ENCODE measurements at places on chromosomes 1 and 21.

GRCh38 chr1:243434594-243434993 is 178.8 kb downstream of the SDCCAG8 start:
- no peak for DNase-seq

- no peak for DNase-seq
These were observed 32.8 kb downstream of the ARID1A start for GRCh38 chr1:26728645-26729044.

- DNase-seq, result no peak
These were observed 11.4 kb downstream of the FAM89A start for GRCh38 chr1:231028682-231029081.

DNA sequence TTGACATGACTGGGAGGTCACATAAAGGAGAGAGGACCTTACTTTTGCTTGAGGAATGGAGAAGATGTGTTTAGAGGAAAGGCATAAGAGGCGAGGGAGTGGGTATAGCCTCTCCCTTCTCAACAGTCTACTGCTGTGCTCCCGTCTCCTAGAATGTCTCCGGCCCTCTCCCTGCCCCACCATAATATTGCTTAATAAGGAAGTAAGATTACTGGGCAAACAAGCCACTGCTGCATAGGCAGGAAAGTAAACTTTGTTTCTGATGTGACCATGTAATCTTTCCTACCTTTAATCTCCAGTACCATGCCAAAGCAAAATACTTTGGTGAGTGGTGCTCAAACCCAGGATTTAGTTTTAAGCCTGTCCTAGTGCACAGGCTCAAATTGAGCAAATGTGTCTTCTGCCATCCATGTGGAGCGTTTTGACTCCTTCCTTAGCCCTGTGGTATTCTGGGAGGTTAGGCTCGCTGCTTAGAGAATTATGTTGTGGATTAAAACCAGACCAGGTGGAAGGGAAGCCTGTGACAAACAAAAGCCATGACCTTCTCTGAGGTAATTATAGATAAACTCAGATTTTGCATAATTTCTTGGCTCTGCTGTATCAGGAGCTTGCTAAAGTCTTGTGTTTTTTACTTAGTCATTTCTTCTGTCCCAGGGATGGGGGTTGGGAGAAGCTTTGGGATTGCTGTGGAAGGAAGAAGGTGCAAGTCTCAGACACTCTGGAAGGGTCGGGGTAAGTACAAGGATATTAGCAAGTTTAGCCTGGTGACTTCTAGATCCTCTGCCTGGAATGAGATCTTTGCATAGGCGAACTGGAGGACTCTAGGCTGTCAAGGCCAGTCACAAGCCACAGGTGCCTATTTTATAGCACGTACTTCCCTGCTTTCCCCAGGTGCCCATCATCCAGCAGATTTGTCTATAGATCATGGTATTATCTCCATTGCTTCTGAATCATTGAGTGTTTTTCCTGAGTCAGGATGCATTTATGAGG is 34.5 kb upstream of the DIPK1A start:
- DNase-seq, result no peak

GRCh38 chr1:6970221-6970620 is 185.0 kb downstream of the CAMTA1 start:
- DNase-seq, result no peak

DNA sequence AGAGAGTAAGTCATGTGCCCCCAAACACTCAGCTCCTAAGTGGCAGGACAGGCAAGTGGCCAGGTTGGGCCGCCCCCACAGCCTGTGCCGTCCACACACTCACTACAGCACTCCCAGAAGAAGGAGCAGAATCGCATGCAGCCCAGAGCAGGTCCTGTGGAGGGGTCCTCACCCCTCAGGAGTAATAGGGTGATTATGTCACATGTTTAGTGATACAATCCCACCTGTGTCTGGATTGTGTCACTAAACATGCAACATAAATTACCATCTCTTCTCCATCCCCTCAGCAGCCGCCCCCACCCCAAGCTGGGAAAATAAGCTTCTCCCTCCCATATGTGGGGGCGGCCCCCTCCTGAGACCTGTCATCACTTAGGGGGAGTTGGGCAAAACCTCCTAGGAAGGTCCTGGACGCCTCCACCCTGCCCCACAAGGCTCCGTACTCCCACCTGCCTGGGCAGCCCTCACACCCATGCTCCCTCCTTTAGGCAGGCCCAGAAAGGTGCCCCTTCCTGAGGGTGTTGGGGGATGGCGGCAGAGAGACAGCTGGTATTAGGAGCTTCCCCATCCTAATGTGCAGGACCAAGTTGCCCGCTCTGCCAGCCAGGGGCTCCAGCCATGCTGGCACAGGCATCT is 56.9 kb downstream of the STUM start:
- no peak for DNase-seq

- DNase-seq, result no peak
These were observed 2.6 kb upstream of the CD2 start for GRCh38 chr1:116751621-116752020.

DNA sequence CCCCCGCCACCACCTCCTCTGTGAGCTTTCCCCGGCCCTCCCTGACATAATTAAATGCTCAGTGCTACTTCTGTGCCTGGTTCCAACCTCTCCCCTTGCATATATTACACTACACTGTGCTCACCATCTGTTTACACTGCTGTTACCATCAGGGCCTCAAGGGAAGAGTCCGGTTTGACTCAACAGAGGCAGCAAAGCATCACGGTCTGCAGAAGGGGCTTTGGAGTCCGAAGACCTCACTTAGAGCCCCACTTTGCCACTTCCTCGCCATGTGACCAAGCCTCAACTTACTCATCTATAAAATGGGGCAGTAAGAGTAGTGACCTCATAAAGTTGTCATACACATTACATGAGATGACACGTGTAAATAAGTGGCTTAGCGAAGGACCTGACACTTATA is 27.4 kb downstream of the KCNN3 start:
- no peak for DNase-seq

- DNase-seq, result no peak
These were observed 9.9 kb downstream of the GIPC2 start for GRCh38 chr1:78055565-78056132.

- no peak for DNase-seq
These were observed 66.1 kb downstream of the PLXNA2 start for GRCh38 chr1:208178091-208178529.

- no peak for DNase-seq
These were observed 69.6 kb downstream of the COLGALT2 start for GRCh38 chr1:183967914-183968313.

- no peak for DNase-seq
These were observed 15.1 kb downstream of the NRDC start for GRCh38 chr1:51863384-51863783.

DNA sequence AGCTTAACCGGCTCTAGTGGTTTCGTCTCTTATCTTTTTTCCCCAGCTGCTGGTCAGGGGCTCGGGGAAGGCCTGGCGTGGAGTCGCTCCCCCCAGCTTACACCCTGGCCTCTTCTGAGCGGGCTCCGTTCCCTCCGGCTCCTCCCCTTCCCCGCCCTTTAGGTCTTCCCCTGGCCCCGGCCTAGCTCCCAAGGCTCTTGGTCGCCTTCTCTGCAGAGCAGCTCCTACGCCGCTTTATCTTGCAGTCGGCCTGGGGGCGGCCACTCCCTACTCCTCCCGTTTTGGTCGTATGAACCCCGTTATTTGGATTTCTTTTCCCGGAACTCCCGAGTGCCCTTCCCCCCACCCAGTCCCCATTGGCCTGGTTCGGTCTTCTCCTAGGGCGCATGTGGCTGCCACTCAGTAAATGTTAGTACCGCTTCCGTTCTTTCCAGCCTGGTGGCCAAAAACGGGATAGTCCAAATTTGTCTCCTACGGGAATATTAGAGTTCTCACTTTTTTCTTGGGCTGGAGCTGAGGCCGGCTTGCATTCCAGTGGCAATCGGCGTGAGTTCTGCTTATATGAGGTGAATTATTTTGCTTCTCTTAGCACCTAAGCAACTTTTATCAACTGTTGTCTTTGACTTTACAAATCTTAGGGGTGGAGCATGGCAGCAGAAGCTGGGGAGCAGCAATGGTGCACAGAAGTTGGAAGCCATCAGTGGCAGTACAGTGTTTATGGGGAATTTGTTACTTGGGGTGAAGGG is 467 bp downstream of the THRAP3 start:
- DNase-seq, result peak; percentile 64

DNA sequence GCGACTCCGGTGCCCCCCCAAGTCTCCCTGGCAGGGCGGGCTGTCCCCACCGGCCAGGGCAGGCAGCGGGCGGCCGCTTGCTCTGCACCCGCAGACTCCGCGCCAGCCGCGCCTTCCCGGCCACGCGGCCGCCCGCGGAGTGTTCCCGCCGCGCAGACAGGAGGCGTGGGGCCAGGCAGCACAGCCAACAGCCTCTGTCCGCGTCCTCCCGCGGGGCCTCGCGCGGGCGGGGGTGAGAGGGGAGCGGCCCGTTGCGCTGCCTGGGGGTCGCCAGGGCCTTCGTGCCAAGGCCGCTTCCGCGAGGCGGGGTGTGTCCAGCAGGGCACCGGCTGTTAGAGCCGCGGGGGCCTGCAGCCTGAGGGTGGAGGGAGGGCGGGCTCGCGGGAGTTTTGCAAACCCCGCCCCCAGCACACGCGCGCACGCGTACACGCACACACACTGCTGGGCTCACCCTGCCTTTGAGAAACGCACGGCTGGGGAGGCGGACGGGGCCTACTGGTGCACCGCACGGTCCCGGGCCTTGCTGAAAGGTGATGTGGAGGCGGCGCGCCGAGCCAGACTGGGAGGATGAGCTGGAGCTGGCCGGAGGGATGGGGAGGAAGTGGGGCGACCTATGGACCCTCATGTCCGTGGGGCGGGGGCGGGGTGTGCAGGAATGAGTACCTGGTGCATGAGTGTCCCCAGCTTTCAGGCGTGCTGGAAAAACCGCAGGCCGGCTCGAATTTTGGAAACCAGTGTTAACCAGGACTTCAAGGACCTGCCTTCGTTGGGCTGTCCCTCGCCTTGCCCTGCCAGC is 41.5 kb downstream of the KIAA1614 start:
- no peak for DNase-seq

Data from NCI-H446 treated with DMSO at 0.1 percent for 48 hours (cell line).